Activated CD4-positive, CD25-positive, alpha-beta regulatory T cell (primary cell): ENCODE measurements at places on chromosomes 16 and 17.

DNA sequence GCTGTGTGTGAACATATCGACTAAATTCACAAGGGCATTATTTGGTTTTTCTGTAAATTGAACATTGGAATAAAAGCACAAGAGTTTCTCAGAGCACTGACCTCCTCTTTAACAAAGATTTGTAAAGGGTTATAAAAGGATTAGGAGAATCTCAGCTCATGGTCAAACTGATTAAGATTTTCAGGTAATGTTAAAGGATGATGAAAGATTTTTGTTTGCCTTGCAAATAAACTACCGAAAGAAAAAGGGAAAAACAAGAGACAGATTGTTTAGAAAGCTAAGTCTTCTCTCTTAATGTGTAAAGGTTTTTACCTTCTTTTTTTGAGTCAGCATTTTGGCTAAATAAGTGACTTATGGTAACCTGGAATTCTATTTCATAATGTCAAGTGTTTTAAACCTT lies 47.6 kb upstream of the MED9 start:
- DNase-seq = no peak

DNA sequence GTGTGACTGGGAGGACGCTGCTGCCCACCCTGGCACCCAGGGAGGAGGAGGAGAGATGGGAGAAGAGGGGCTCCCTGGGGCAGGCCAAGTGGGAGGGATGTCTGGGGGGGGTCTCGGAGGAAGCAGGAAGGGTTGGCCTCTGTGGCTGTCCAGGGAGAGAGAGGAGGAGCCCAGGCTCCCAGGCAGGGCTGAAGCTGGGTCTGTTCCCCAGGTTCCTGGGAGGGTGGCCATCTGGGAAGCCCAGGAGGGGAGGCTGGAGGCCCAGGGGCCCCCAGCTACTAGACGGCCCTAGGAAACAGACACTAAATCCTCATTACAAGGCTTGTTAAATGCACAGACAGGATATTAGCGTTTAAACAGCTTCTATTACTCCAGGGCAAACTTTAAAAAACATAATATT lies 139.8 kb downstream of the ENGASE start:
- DNase-seq = no peak

GRCh38 chr17:74742153-74742515 lies 5.1 kb downstream of the RAB37 start:
- no peak for DNase-seq

- no peak for DNase-seq
Observed at GRCh38 chr17:34302636-34303035, 16.6 kb upstream of the CCL8 start.

DNA sequence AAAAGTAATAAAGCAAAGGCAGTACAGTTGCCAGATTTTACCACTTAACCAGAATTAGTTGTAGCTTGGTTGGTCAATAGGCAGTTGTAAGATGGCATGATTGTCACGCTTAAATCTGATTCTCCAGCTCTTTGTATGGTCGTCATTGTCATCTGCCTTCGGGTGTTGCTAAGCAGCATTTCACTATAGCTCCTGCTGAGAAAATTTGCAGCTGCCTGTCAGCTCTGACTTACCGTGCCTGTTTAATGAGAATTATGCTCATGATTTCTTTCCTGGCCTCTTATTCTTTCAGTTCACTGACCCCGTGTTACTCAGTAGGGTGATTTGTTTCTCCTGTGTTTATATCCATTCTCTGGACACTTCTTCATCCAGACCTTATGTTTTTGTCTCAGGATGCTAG lies 66.7 kb downstream of the TANGO6 start:
- DNase-seq = no peak

- no peak for DNase-seq
Observed at GRCh38 chr17:3845291-3845620, 790 bp downstream of the NCBP3 start.

DNA sequence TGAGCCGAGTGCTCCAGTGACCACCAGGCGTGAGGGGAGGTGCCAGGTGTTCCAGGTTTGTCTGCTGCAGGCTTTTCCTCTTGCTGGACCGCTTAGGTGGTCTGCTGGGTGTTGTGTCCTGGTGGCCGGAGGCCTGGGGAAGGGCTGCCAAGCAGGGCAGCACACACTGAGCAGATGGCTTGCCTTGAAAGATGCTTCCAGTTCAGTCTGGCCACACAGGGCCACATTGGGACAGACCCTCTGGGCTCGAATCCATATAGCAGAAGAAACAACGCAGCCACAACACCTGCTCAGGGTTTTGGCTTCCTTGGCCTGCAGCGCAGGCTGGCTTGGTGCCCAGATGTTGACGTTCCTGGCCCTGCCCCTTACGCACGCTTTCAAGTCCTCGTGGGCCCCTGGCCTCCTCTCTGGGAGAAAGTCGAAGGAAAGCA lies 24.8 kb downstream of the GINS2 start:
- no peak for DNase-seq

GRCh38 chr16:68605746-68606145 lies 39.4 kb upstream of the CDH3 start:
- DNase-seq = no peak

- DNase-seq = no peak
Observed at GRCh38 chr16:51637770-51638094, 486.7 kb upstream of the SALL1 start.

GRCh38 chr17:76570877-76571471 lies 14.7 kb downstream of the ST6GALNAC2 start:
- no peak for DNase-seq

GRCh38 chr16:66950971-66951790 lies 9.9 kb upstream of the CES3 start:
- no peak for DNase-seq

- no peak for DNase-seq
Observed at GRCh38 chr16:56278196-56278855, 87.0 kb downstream of the GNAO1 start.

DNA sequence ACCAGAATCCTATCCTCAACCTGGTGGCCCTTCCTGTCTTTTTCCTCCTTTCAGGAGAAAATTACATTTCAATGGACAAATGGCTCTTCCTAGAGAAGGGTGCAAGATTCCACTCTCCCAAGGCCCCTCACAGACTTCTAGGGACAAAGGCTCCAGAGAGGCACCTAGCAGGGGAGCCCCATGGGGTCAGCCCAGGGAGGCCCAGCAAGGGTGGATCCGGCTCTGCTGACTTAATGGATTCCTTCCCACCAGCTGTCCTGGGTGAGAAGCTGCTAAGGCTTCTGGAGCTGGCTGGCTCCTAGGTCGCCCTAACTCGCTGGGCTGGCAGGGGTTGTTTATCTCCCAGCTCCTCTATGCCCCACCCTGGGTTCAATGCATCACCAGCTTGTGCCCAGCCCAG lies 152.4 kb downstream of the ZNF423 start:
- no peak for DNase-seq

- no peak for DNase-seq
Observed at GRCh38 chr16:54657058-54657708, 273.5 kb upstream of the IRX5 start.

GRCh38 chr17:30363715-30364202 lies 15.0 kb upstream of the CPD start:
- DNase-seq = peak; percentile 48

DNA sequence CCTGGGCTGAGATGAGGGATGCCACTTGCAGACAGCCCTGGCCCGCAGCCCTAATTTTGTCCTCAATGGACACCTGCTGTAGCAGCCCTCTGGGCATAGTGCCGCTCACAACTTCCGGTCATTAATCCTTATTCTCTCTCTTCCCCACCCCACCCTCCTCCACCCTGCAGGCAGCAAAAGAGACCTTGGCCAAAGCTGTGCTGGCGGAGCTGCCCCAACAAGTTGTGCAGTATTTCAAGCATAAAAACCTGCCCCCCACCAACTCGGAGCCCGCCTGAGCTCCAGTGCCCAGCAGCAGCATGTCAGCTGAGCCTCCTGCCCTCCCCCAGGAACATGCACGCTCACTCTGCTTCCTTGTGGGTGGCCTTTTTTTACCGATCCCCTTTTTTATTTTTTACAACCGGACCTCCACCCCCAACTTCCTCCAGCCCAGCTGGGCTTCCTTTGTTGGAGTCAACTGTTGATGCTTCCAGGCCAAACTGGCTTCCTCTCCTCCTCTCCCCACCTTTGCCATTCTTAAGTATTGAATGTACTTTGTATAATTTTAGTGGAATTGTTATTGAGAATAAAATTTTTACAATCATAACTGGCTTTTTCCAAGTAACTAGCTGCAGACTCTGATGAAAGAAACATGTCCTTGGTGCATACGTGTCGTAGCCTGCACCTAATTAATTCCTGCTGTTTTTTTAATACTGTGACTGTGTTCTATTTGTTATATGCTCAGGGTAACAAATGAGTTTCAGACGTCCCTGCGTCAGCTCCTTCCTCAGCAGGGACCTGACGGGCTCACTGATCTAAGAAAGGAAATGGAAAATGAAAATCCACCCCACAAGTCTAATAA lies 38.2 kb downstream of the PSME3IP1 start:
- DNase-seq = no peak

GRCh38 chr16:85888405-85889331 lies 10.3 kb upstream of the IRF8 start:
- no peak for DNase-seq

DNA sequence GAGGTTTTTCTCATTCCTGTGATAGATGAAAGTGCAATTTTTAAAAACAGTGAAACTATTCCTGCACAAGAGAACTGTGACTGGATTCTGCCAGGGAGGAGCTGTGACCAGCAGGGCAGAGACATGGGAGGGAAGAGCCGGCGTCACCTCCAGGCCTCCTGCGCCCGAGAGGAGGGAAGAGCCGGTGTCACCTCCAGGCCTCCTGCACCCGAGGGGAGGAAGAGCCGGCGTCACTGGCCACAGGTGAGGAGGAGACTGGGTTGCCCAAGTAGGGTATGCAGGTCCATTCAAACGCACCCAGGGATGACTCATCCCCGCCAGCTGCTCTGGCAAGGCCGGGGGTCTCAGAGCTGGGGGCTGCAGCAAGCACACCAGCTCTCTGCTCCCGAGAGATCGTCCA lies 56.7 kb downstream of the METRNL start:
- no peak for DNase-seq

DNA sequence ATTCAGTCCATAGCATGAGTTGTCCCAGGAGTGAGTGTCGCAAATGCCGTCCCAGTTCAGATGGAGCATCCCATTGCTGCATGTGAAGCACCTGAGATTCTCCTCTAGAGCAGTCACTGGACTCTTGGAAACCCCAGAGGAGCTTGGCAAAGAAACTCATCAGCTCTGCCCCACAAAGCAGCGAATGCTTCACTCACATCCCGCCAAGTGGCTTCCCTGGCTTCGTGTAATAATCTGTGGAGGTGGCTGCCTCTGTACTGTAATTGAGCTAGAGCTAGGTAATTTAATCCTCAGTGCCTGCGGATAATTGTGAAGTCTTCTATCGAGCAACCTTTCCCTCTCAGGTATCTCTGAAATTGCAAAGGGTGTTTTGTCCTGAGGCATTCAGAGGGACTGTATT lies 107.1 kb downstream of the SNX29 start:
- DNase-seq = no peak

GRCh38 chr16:79717333-79718137 lies 117.0 kb upstream of the MAF start:
- no peak for DNase-seq

DNA sequence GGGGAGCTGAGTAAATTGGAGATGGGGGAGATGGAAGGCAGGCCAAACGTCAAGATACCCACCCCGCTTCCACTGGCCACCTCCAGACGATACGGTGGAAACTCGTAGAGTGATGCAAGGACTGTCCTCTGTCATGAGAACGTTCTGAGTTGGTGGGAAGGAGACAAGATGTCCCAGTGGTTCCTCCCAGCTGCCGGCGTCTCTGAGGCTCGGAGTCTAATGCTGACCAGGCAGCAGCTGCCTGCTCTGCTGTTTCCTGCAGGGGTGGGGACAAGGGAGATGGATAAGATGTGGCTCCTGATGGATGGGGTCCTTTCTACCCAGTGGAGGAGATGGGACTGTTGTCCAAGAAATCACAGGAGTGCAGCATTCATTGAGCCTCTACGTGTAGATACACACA lies 28.2 kb upstream of the C1QL1 start:
- DNase-seq = no peak

- DNase-seq = peak; percentile 33
Observed at GRCh38 chr16:80804056-80804525, 307 bp downstream of the CDYL2 start.

GRCh38 chr16:46891910-46892309 lies 7.7 kb downstream of the GPT2 start:
- DNase-seq = no peak

DNA sequence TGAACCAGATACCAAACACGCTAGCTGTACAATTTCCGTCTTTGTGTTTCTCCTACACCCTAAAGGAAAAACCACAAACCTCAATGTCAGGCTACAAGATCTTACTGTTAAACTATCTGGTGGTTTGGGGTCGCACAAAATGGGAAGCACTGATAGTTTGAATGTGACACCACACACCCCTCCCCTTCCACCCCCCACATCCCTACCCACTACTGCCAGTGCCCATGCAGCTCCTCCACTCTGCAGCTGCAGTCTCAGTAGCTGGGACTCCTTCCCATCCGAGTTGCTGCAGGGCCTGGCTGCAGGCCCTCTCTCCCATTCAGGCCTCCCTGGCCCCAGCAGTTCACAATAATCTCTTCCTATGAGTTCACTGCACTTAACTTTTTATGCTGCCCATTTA lies 18.4 kb downstream of the TRAP1 start:
- DNase-seq = no peak

DNA sequence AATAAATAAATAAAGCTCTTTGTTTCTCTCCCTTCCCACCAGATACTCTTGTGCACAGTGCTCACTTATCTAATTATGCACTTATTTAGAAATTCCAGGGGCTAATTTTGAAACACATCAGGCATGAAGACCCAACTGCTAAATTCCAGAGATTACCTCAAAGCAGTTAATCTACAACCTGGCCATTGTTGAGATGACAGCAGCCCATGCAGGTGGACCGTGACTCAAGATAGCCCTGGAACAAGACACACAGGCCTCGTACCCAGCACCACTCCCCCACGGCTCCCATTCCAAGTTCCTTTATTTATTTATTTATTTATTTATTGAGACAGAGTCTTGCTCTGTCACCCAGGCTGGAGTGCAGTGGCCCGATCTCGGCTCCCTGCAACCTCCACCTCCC lies 60.1 kb upstream of the NPEPPS start:
- no peak for DNase-seq

DNA sequence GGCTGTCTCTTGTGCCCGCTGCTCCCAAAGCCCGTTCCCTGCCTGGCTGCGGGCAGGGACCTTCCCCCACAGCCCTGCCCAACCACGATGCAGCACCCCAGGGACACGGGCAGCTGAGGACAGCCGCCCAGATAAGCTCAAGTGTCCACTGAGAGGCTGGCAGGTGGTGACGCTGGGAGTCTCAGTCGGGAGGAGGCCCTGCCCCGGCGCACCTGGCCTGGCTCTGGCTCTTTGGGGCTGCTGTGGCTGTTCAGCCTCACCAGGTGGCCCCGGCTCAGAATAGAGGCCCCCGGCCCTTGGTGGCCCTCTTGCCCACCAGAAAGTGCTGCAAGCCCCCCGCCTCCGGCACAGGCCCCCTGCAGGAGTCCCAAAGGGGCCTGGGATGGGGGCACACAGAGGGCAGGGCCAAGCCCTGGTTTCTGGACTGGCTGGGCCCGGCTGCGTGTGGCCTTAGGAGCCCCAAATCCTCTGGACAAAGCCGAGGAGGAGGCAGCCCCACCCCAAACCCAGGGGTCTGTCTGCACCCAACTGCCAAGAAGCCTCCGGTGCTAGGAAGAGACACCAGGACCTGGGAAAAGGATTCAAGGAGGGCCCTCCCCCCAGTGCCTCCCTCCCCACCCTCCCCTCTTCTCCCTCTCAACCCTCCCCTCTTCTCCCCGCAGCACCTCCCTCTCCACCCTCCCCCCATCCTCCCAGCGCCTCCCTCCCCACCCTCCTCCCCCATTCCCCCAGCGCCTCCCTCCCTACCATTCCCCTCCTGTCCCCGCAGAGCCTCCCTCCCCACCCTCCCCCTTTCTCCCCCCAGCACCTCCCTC lies 5.3 kb downstream of the NTHL1 start:
- no peak for DNase-seq

- DNase-seq = no peak
Observed at GRCh38 chr17:50426472-50426782, 409 bp downstream of the ACSF2 start.
